Activated gamma-delta T cell treated with Interleukin-2 at 50 U/mL for 16 hours (primary cell): ENCODE measurements at places on chromosomes 1 and 21.
A peak's percentile ranks its signal among the peaks of the same experiment; 100 is the strongest.

DNA sequence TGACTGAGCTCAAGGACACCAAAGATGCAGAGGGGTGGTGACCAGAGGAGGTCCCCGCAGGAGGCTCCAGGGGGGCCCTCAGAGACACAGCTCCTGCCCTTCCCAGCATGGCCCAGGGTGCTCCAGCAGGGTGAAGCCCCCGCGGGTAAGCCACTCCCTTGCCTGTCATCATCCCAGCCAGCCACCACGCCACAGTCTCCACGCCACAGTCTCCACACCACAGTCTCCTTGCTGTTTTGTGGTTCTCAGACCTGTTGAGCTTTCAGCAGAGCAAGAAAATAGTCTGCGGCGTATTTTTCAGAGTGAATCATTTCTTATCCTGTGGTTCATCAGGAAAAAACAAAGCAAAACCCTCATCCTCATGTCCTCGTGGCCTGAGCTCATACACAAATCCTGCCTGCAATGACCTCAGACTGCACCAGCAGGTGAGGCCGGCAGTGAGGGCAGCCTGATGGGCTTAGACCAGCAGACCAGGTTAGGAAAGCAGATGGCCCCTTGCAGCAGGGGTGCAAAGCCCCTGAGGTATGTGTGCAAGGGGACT lies 25.7 kb upstream of the ABCG1 start:
- peak; percentile 67 for DNase-seq

DNA sequence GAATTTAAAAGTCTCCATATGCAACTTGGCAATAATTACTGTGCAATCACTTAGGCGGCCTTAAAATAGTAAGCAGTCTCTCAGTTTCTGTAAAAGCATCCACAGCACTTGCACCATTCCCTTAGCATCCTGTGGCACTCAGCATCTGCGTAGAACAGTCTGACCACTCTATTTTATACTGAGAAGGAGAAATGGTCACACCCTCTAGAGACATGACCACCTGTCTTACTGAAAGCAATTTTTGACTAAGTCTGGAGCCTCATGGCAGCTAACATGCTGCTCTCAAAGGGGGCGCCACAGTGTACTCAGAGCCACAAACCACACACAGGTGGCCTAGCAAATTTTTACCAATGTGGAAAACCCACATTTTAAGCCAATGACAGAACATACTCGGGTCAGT lies 62.0 kb downstream of the KCNK1 start:
- no peak for DNase-seq

DNA sequence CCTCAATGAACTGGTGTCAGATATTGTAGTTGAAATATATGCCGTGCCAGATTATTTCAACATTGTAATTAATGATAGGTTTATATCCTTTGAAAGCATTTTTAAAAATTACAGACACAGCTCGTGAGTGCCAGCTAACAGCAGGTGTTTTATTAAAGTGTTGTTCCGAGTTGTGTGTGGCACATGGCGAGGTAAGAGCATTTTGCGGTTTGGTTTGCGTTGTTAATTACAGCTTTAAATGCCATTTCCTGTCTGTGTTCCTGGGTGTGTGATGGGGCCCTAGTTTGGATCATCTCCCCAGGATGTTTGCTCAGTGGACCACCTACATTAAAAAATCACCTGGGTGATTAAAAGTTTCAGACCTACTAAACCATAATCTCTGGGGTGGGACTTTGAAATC lies 97.4 kb downstream of the PRDM2 start:
- no peak for DNase-seq

GRCh38 chr1:110853135-110853534 lies 19.8 kb upstream of the CD53 start:
- DNase-seq, result no peak

GRCh38 chr1:63848733-63849132 lies 74.9 kb downstream of the ROR1 start:
- DNase-seq, result no peak
